ENCODE measurements at places on chromosomes 2 and 18.
A peak's percentile ranks its signal among the peaks of the same experiment; 100 is the strongest.

DNA sequence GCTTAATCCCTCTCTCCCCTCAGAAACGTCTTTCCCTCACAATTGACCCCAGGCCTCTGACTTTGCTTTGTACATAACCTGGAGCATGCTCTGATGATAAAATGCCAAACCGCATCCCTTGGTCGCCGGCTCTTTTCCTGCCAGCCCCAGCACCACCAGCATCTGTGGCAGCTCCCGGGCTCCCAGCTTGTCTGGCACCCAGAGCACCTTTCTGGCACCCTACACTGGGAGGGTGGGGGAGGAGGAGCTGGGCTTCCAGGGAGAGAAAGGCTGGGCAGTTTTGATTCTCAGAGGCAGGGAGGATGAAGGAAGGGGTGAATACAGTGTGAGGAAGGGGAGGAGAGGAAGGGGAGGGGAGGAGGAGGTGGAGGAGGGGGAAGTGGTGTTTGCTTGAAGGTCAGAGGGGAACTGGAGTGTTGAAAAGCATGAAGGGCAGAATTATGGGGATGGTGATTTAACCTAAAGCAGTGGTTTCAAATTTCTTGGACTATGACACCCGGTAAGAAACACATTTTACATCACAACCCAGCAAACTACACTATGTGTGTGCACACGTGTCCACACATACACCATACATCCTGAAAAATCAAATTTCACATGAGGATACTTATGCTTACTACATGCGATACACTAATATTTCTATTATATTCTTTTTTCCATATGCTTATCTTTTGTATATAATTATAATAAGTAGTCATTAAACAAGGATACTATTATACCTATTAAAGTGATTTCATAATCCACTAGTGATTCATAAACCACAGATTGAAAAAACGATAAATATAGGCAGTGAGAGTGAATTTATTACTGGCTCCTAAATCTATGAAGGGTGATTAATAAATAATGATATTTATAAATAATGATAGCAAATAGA, 30.0 kb upstream of the IGFBP2 start:
- DNase-seq, result no peak

- DNase-seq, result no peak
These were observed 97.3 kb downstream of the ICOS start for GRCh38 chr2:204033611-204034495.

- no peak for DNase-seq
These were observed 369.3 kb downstream of the NBAS start for GRCh38 chr2:15191789-15192188.

DNA sequence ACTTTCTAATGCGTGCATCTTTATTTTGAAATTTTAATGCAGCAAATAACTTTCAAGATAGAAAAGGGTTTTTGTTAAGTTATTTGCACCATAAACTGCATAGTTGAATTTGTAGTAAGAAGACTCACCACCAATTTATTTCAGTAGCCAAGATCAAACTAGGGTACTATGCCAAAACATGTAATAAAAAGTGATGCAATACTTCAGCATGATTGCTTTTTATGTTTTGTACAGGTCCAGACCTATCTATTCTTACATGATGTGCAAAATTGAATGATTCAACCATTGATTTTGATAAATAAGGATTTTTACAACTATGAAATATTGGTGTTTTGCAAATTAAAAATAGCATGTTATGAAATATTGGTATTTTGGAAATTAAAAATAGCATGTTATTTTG, 26.7 kb downstream of the AGPS start:
- DNase-seq, result no peak

DNA sequence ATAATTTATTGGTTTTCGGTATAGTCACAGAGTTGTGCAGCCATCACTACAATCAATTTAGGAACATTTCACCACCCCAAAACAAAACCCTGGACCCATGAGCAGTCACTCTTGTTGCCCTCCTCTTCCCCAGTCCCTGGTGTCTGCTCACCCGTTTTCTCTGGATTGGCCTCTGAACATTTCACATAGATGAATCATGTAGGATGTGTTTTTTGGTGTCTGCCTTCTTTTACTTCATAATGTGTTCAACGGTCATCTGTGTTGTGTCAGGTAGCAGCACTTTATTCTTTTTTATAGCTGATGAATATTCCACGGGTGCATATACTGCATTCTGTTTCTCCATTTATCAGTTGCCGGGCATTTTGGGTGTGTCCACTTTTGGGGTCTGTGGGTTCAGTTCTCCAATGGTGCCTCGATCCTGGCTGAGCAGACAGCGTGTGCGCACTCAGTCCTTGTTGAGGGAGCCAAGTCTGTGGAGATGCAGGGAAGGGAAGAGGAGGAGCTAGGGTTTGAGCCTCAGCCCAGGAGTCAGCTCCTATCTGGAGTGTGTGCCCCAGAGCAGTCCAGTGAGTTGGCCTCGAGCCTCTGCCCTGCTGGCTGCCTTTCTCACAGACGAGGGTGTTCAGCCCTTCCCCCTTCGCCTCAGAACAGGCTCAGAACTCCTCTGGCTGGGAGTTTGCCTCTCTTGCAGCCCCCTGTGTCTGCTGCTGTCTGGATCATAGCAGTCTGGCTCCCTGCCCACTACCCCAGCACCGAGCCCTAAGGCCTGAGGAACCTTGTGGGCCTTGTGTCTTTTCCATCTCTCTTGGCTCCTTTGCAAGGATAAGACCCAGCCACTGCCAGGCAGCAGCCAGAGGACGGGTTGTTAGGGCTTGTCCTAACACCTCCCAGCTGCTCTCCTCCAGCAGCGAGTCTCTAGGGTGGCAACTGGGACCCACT, 18.0 kb downstream of the C2orf74 start:
- DNase-seq, result peak; percentile 7

GRCh38 chr2:230441227-230441897, 25.4 kb downstream of the SP100 start:
- no peak for DNase-seq

GRCh38 chr2:58508006-58508405, 266.9 kb upstream of the FANCL start:
- DNase-seq, result no peak

DNA sequence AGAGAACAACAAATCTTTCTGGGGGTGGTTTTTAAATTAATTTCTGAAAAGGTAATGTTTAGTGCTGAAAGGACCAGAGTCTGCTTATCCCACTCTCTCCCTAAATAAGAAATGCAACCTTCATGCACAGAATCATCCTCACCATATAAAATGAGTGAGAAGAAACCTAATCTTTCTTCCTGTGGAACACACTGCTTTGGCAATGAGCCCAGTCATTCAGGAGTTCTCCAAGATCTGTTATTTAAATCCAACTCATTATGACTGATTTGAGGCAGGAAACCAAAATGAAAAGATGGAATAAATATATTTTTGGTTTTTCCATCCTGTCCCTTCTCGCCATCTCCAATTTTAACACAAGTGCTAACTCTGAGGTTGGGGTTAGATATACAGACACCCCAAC, 228.3 kb downstream of the SRBD1 start:
- no peak for DNase-seq
